Memory B cell (primary cell): ENCODE measurements at places on chromosomes 7 and 10.

- H3K36me3 ChIP-seq = no peaks in the 10 kb centered on the region
- no peak overlapping the region for H3K4me3 ChIP-seq
- no peak overlapping the region for H3K27ac ChIP-seq
- H3K27me3 ChIP-seq = no peaks in the 10 kb centered on the region
Observed at GRCh38 chr10:36721871-36722270, 403.5 kb upstream of the ANKRD30A start.

DNA sequence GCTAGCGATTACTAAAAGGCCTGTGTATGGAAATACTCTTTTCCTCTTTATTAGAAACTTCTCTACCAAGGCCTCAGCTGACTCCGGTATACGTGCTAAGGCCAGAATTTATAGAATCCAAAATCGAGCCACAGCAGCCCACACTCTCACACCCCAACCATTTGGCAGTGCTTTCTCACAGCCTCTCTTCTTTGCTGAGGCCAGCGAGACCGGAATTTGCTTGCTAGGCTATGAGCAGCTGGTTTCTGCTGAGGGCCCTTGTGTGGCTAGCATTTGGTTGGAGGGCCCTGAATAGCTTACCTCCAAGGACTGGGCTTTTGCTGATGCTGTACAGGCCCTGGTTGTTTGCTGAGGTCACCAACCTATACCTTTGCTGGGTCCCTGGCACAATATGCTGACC lies 46.1 kb downstream of the ITGB8 start:
- no peak overlapping the region for H3K4me3 ChIP-seq
- H3K27me3 ChIP-seq = peaks cover 4% of the 10 kb centered on the region
- no peaks in the 10 kb centered on the region for H3K36me3 ChIP-seq
- no peaks in the 10 kb centered on the region for H3K4me1 ChIP-seq

DNA sequence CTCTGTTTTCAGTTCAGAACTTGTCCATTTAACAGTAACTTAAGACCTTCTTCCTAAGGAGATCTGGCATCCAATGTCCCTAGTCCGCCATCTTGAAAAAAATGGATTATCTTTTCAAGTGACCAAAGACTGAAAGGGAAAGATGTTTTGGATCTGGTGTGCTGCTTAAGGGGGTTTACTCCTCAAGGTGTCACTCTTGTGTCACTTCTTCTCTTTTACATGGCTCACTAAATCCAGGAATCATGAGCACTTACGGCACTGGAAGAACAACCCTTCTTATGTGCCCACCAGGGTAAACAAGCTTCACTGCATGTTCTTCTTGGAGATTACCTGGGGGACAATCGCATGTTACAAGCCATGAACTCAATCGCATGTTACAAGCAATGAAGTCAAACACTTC lies 43.7 kb downstream of the ANXA8 start:
- H3K27me3 ChIP-seq = peaks cover 24% of the 10 kb centered on the region
- no peak for DNase-seq
- no peaks in the 10 kb centered on the region for H3K4me1 ChIP-seq
- no peaks in the 10 kb centered on the region for H3K36me3 ChIP-seq
- H3K4me3 ChIP-seq = no peak overlapping the region

DNA sequence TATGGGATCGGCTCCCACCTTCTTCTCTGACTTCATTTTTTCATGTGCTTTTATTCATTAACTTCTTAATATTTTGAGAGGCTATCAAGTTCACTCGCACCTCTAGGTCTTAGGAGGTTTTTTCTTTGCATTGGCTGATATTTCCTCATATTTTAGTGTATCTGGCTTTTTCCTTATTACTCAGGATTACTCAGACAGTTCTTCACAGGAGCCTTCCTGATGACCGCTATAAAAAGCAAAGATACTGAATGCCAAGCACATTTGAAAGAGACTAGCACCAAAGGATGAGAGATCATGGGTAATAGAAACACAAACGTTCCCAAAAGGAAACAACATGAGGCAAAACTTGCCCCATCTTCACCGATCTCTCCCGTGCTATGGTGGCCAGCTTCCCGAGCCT lies 409.2 kb upstream of the KLF6 start:
- H3K36me3 ChIP-seq = no peaks in the 10 kb centered on the region
- H3K4me1 ChIP-seq = no peaks in the 10 kb centered on the region
- H3K4me3 ChIP-seq = no peak overlapping the region
- no peaks in the 10 kb centered on the region for H3K27me3 ChIP-seq

DNA sequence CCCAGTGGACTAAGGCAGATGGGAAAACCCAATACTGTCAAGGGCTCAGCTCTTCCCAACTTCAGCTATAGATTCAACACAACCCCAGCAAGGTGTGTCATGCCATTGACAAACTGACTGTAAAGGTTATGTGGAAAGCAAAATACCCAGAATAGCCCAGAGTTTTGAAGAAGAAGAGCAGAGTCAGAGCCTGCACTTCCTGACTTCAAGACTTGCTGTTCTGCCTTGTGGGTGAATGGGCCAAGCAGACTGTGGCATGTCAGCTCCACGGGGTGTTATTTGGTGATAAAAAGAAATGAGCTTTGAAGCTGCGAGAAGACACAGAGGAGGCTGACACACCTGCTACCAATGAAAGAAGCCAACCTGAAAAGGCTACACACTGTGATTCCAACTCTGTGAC lies 89.7 kb downstream of the NKX6-2 start:
- H3K36me3 ChIP-seq = peaks cover 33% of the 10 kb centered on the region
- no peak overlapping the region for H3K27ac ChIP-seq
- no peak overlapping the region for H3K4me3 ChIP-seq
- DNase-seq = no peak
- peaks cover 2% of the 10 kb centered on the region for H3K4me1 ChIP-seq
- H3K27me3 ChIP-seq = no peaks in the 10 kb centered on the region

- H3K36me3 ChIP-seq = no peaks in the 10 kb centered on the region
- H3K27me3 ChIP-seq = peaks cover 6% of the 10 kb centered on the region
- peak overlapping the region; percentile 80 for H3K4me3 ChIP-seq
- H3K4me1 ChIP-seq = peaks cover 14% of the 10 kb centered on the region
Observed at GRCh38 chr7:55073976-55074528, 55.2 kb downstream of the EGFR start.

GRCh38 chr7:582931-583330 lies 63.3 kb upstream of the PDGFA start:
- DNase-seq = no peak
- peaks cover 2% of the 10 kb centered on the region for H3K27me3 ChIP-seq
- H3K4me3 ChIP-seq = no peak overlapping the region
- peaks cover 15% of the 10 kb centered on the region for H3K36me3 ChIP-seq
- H3K27ac ChIP-seq = no peak overlapping the region

DNA sequence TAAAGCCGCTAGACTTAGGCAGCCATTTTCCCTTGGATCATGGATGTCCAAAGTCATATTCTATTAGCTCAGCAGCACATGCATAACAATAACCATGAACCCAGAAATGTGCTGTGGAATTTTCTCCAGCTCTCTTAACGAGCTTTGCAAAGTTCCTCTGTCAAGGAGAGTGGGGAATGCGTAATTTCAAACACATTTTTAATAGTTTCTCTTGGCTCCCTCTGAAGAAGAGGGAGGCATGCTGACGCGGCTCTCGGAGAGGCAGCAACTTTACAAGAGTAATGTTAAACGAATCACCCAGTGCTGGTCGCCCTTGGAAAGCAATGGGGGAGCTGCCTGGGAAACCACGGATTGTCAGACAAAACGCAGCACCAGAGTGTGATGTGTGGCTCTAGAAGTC lies 114.8 kb downstream of the RAB18 start:
- DNase-seq = no peak
- H3K27ac ChIP-seq = no peak overlapping the region
- no peaks in the 10 kb centered on the region for H3K4me1 ChIP-seq
- H3K27me3 ChIP-seq = peaks cover 3% of the 10 kb centered on the region
- H3K4me3 ChIP-seq = no peak overlapping the region
- H3K36me3 ChIP-seq = no peaks in the 10 kb centered on the region

GRCh38 chr10:86868353-86868752 lies 89.1 kb downstream of the MMRN2 start:
- no peaks in the 10 kb centered on the region for H3K27me3 ChIP-seq
- peaks cover 4% of the 10 kb centered on the region for H3K36me3 ChIP-seq
- no peak overlapping the region for H3K27ac ChIP-seq
- H3K4me1 ChIP-seq = peaks cover 4% of the 10 kb centered on the region
- no peak for DNase-seq
- no peak overlapping the region for H3K4me3 ChIP-seq

- no peak overlapping the region for H3K27ac ChIP-seq
- DNase-seq = no peak
- no peak overlapping the region for H3K4me3 ChIP-seq
- H3K27me3 ChIP-seq = no peaks in the 10 kb centered on the region
- peaks cover 5% of the 10 kb centered on the region for H3K4me1 ChIP-seq
Observed at GRCh38 chr7:1474736-1475135, 15.5 kb upstream of the MICALL2 start.

GRCh38 chr10:98694014-98694413 lies 247.3 kb upstream of the HPS1 start:
- H3K27ac ChIP-seq = no peak overlapping the region
- peaks cover 15% of the 10 kb centered on the region for H3K27me3 ChIP-seq
- no peaks in the 10 kb centered on the region for H3K4me1 ChIP-seq
- DNase-seq = no peak
- no peak overlapping the region for H3K4me3 ChIP-seq

GRCh38 chr7:1885465-1886226 lies 215.6 kb downstream of the ELFN1 start:
- DNase-seq = no peak
- no peak overlapping the region for H3K27ac ChIP-seq
- peaks cover 14% of the 10 kb centered on the region for H3K36me3 ChIP-seq
- no peak overlapping the region for H3K4me3 ChIP-seq

GRCh38 chr7:87152897-87153641 lies 816 bp downstream of the DMTF1 start:
- H3K36me3 ChIP-seq = peaks cover 3% of the 10 kb centered on the region
- H3K27ac ChIP-seq = peak overlapping the region; percentile 99
- H3K4me1 ChIP-seq = peaks cover 34% of the 10 kb centered on the region
- peak overlapping the region; percentile 96 for H3K4me3 ChIP-seq
- H3K27me3 ChIP-seq = no peaks in the 10 kb centered on the region

GRCh38 chr7:24337180-24337579 lies 53.2 kb downstream of the NPY start:
- peaks cover 3% of the 10 kb centered on the region for H3K36me3 ChIP-seq
- H3K27me3 ChIP-seq = peaks cover 5% of the 10 kb centered on the region
- DNase-seq = no peak
- H3K4me3 ChIP-seq = no peak overlapping the region
- H3K4me1 ChIP-seq = no peaks in the 10 kb centered on the region
- H3K27ac ChIP-seq = no peak overlapping the region

DNA sequence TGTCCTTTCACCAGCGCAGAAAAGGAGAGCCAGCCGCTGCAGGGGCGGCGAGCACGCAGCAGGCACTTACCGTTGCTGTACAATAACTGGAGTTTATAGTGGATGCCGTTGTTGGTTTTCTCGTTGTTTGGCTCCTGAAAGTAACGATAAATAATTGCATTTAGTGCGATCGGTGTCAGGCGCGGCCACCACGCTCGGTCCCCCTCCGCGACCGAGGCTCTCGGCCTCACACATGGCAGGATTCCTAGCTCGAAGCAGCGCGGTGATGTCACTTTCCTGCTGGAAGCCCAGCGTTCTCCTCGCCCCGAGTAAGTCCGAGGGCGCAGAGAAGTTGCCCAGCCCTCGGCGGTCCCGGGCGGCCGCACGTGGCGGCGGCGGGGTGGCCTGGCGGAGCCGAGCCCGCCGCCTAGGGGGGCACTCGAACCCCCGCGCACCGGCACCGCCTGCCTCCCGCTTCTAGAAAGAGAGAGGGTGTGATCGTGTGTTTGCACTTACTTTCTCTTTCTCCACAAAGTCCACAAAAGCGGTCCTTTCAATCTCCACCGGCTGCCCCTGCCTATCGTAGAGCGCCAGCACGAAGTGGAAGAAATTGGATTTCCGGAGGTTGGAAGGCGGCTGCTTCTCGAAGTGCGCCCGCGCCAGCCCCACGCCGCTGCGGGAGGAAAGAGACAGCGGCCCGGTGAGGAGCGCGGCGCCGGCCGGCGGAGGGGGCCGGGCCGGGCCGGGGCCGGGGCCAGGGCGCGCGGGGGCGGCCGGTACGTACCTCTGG lies 1.0 kb downstream of the EBF3 start:
- H3K36me3 ChIP-seq = no peaks in the 10 kb centered on the region
- no peak for DNase-seq
- no peak overlapping the region for H3K27ac ChIP-seq
- H3K4me3 ChIP-seq = peak overlapping the region; percentile 78
- peaks cover 9% of the 10 kb centered on the region for H3K4me1 ChIP-seq

DNA sequence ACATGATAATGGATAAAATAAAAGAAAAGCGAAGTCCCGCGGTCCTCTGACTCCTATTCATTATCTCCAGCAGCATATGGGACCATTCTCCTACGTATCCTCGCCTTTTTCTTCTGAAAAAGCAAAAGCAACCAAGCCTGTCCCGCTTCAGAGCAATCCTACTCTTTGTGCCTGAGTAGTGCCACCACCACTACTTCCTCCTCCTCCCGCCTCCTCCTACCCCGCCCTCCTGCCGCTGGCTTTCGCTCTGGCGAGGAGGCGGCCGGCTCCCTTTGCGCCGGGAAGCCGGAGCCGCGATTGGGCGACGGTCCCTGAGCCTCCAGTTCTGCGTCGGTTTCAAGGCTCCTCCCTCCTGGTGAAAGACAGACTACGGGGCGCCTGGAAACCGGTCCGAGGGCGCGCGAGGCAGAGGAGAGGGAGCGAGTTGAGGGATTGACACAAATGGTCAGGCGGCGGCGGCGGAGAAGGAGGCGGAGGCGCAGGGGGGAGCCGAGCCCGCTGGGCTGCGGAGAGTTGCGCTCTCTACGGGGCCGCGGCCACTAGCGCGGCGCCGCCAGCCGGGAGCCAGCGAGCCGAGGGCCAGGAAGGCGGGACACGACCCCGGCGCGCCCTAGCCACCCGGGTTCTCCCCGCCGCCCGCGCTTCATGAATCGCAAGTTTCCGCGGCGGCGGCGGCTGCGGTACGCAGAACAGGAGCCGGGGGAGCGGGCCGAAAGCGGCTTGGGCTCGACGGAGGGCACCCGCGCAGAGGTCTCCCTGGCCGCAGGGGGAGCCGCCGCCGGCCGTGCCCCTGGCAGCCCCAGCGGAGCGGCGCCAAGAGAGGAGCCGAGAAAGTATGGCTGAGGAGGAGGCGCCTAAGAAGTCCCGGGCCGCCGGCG lies at the start of gene FZD1:
TSS of gene FZD1 (plus strand) at position 388 of the 878 bp plus-strand sequence. CDS start at position 836, 448 bp downstream.
- H3K4me3 ChIP-seq = peak within 1 kb of the TSS; percentile 97
- H3K4me1 ChIP-seq = peaks cover 18% of the 10 kb centered on the region
- no peak within 1 kb of the TSS for H3K27ac ChIP-seq
- peaks cover 8% of the 10 kb centered on the region for H3K27me3 ChIP-seq
- peaks cover 2% of the 10 kb centered on the region for H3K36me3 ChIP-seq

DNA sequence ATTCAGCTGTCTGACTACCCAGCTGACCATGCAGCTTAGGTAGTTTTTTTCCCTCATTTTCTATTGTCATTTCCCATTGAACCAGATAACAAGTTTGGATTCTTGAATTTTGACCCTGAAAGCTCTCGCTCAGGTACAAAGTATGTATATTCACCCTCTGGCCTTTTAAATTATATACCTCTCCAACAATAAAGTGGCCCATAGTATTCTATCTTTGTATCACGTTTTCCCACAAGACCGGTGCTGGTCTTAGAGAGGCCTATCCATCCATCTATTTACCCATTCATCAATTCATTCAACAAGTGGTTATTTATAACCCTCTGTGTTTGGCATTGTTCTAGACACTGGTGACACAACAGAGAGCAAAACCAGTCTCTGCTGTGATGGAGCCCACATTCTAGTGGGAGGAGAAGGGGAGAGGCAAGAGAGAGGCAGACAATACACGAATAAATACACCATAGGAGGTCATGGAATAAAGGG lies 35.2 kb upstream of the NPSR1 start:
- H3K27ac ChIP-seq = no peak overlapping the region
- H3K27me3 ChIP-seq = no peaks in the 10 kb centered on the region
- H3K36me3 ChIP-seq = no peaks in the 10 kb centered on the region
- no peak for DNase-seq
